Right hindlimb (tissue), 1 donor: ENCODE measurements at places on chromosomes 2 and 18.

DNA sequence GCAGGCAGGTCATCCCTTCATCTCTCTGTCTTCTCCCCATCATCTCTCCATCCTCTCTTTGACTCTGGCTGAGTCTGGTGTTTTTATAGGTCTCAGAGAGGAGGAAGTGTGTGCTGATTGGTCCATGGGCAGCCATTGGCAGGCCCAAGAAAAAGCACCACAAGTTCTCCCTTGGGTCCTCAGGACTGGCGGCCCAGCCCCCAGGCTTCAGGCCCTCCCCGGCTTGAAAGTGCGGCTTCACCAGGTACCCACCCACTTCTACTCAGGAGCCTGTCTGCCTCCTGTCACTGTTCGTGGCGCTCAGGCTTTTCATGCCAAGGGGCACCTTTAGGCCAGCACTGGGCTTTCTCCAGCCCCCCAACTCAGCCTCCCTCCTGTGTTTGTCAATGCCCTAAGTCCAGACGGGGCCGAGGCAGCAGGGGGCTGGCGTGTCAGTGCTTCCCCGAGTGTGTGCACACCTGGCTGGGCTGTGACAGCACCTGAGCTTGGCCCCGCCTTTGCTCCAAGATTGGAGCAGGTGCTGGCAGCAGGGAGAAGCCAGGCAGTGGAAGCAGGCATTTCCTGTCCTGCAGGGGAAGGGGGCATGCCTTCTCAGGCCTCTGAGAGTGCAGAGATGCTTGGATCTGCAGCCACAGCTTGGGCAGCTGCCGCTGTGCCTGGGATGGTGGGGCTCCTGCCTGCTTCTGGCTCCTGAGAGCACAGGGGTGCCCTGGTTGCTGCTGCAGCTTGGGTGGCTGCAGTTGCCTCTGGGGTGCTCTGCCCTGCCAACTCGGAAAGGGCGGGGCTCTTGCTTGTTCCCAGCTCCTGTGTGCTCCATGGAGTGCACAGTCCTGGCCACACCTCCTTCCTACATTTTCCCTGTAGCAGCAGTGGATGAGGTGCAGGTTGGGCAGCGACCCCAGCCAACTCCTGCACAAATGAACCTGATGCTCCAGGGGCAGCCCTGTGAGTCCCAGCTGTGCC, 34.1 kb downstream of the FBXO48 start:
- DNase-seq: no peak

DNA sequence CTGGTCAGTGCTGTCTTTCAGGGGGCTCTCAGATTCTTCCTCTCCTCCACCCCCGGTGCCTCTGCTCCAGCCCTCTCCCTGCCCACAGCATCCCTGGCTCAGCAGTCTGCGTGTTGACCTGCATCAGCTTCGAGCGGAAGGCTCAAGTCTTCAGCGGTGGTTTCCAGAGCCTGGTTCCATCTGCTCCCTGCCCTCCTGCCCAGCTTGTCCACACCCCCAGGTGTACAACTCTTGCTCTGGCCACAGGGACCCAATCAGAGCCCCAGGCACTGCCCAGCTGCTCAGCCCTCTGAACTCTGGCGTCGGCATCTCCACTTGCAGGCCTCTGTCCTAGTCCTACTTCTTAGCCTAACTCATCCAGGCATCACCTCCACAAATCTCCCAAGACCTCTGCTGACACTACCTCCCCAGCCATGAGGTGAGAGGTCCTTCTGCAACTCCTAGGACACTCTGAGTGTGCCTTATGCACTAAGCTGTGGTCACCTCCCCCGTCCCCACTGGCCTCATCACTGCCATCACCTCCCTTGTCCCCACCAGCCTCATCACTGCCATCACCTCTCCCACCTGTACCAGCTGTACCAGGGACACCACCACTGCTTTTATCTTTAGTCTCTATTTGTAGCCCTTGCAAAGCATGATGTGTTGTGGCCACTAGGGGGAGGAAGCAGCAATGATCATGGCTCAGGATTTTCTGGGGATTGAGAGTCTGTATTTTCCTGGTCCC, 60.9 kb downstream of the EDAR start:
- DNase-seq: peak; percentile 45

- DNase-seq: no peak
These were observed 14.0 kb downstream of the SERTAD2 start for GRCh38 chr2:64639691-64640090.

GRCh38 chr2:177029501-177029900, 183.1 kb upstream of the HNRNPA3 start:
- no peak for DNase-seq

- DNase-seq: peak; percentile 49
These were observed 61.4 kb downstream of the TXNL1 start for GRCh38 chr18:56576826-56577573.

- DNase-seq: peak; percentile 29
These were observed 38.0 kb downstream of the KCNE4 start for GRCh38 chr2:223090039-223090438.

DNA sequence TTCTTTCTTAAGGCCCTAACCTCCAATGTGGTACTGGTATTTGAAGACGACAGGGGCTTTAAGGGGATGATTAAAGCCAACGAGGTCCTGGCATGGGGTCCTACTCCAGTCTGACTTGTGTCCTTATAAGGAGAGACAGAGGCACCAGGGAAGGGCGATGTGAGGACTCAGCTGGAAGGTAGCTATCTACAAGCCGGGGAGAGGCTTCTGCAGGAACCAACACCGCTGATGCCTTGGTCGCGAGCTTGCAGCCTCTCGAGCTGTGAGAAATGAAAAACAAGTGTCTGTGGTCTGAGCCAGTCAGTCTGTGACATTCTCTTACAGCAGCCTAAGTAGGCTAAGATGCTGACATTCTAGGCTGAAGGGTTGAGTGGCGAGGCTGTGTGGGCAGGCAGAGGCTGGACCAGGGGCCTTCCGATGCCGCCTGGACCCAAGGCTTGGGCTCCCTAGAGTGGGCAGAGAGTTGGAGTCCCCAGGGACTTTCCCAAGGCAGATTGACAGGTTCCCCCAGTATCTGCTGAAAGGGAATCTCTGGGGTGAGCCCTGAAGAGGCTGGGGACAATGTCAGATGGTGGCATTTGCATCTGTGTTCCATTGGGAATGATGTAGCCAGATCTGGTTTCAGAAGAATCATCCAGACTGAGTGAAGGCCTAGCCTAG, 322.9 kb upstream of the HS6ST1 start:
- no peak for DNase-seq

GRCh38 chr18:4765401-4765800, 310.3 kb upstream of the DLGAP1 start:
- DNase-seq: no peak

GRCh38 chr18:5630057-5630899, 86.5 kb upstream of the EPB41L3 start:
- peak; percentile 87 for DNase-seq

DNA sequence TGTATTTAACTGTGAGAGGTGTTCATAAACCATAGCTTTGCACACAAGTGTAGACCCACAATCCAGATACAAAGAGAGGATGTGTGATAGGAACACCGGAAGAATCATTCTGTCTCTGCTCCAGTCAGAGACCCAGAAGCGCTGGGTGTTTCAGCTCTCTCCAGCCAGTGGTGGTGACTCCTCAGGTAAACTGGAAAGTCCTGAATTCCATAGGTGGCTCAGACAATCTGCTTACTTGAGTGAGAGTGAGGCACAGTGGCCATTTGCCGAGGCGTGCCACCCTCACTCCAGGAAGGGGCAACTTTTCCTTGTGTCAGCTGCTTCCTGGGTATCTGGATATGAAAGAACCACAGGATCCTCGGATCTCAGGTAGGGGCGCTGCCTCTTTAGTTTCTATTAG, 171.5 kb downstream of the KCNS3 start:
- no peak for DNase-seq

- DNase-seq: no peak
These were observed 4.5 kb upstream of the IL18RAP start for GRCh38 chr2:102418421-102418961.

DNA sequence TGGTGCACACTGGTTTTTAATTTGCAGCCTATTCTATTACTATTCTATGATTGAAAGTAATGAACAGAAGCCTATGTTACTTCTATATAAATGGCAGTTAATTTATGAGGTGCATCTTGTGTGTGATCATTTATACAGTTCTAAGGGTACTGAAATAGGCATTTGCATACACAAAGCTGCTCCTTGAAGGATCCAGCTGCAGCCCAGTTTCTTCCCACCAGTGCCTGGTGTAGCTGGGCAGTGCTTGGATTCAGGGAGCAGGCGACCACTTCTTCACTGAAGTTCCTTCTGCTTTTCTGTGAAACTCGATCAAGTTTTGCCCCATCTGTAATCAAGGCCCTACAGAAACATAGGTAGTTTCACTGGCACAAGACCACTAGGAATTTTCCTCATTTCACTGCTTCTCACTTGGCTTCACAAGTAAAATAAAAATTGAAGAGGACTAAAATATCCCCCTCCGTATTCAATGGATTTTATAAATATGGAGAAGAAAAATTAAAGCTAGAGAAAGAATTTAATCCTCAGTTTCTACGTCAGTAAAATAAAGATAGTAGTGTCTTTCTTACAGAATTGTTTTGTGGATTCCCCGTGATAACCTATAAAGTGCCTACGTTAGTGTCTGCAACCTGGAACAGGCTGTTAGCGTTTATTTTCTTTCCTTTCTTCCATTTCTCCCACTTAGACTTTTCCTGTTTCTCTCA, 1.7 kb upstream of the LPIN2 start:
- no peak for DNase-seq

DNA sequence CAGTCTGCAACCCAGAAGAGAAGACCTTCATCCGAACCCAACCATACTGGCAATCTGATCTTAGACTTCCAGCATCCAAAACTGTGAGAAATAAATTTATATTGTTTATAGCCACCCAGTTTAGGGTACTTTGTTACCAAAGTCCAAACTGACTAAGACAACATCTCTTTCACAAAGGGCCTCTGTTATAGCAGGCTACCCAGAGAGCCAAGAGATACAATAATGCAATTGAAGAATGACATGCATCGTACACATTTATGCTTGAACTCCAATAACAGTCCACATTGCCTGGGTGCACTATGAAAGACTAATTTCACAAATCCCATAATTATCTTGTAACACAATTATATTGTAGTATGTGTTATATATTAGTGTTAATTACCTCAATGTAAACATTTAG, 39.1 kb upstream of the ANKRD44 start:
- DNase-seq: no peak

GRCh38 chr2:197538412-197538811, 22.5 kb downstream of the MOB4 start:
- no peak for DNase-seq

GRCh38 chr18:64103986-64104385, 44.9 kb downstream of the LINC00305 start:
- DNase-seq: no peak

DNA sequence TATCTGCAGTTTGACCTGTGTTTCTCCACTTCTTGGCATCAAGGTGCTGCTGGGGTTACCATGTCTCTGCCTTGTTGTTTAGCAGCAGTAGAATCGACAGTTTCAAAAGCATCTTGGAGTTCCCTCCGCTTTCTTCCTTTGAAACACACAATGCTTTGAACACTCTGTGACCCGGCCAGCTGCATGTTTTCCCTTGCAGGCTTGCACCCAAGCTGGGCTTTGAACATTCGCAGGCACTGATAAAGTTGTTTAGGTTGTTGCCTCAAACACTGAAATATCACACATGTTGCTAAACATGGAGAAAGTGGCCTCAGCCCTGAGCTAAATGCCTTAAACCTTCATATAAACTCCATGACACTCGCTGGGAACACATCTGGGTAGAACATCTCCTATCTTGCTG, 251.7 kb downstream of the TSN start:
- DNase-seq: no peak

DNA sequence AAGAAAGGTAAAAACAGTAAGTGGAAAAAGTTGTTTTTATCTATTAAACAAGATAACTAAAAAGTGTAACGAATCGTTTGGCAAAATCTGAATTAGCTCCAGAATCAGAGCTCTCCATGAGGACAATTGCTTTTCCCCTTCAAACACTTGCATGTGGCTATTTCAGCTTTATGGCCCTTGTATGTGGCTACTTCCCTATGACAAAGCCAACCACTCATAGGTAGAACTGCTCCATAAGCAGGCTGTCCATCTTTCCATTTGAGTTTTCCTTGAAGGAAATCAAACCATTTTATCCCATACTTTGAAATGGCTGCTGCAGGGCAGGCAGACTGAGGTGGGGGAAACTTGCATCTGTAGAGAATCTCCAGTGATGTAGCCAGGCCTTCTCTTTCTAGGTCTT, 445.5 kb upstream of the ID2 start:
- DNase-seq: no peak

DNA sequence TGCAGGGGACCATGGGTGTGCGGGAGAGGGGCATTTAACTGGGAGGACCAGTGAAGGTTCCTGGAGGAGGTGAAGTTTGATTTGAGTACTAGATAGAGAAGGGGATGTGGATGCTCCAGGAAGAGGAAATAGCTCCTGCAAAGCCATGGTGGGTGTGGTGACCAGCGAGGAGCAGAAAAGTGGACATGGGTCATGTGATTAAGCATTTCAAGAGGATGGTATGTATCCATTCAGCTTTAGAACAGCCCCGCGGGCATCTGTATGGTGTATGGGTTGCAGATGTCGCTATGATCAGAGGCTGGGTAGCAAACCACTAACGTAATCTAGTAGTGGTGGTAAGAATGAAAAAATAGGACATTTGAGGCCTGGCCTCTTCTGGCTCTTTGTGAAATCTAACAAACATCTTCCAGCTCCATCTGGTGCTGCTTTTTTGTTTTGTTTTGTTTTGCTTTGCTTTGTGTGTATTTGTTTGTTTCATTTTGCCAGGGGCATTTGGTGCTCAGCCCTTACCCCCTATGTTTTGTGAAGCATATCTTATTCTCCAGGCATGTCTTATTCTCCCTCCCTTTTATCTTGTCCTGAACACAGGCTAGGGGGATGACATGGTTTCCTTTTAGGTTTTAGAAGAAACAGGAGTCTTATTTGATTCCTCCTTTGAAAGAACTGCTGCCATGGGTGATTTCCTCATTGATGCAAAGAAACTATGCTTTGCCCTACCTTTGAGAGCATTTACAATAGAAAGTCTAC, 226.1 kb downstream of the LRRTM1 start:
- DNase-seq: no peak

- DNase-seq: no peak
These were observed 47.4 kb downstream of the IMPA2 start for GRCh38 chr18:12028674-12029073.

DNA sequence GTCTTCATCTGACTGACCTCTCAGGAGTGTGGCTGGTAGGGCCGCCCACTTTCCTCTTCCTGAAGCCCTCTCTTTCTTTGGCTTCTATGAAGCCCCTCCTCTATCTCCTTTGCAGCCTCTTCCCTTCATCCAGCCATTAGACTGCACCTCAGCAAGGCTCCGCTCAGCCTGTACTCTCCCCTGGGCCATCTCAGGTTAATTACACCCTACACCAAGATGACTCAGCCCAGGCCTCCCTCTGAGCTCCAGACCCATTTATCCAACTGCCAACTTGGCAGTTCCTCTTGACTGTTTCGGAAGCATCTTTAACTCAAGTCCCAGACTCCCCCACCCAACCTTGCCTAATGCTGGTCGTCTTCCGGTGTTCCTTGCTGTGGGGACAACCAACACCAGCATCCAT, 5.8 kb upstream of the WNT6 start:
- DNase-seq: no peak
